ENCODE measurements at places on chromosomes 2 and 18.

GRCh38 chr2:127961729-127962128 lies 66.1 kb downstream of the SAP130 start:
- DNase-seq, result no peak

DNA sequence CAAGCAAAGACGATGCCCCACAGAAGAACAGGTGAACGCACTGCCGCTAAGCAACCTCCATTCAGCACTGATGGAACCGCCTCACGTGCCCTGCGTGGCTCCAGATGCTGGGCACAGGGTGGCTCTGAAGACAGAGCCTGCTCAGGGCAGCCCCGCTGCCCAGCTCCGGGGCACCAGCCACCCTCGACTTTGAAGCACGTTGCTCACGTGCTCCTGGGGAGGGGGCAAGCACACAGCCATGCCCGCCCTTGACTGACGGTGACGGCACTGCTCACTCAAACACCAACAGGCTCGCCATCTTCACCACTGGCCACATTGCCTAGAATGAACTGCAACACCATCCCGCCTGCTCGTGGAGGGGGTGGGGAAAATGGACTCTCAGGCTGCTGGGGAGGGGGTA lies 251.3 kb downstream of the HDAC4 start:
- no peak for DNase-seq

- DNase-seq, result no peak
These were observed 1.8 kb downstream of the SLC4A3 start for GRCh38 chr2:219628986-219629901.

GRCh38 chr2:12071318-12071717 lies 324.9 kb downstream of the LPIN1 start:
- no peak for DNase-seq

GRCh38 chr2:122255924-122256323 lies 500.5 kb downstream of the TSN start:
- DNase-seq, result peak; percentile 86

- no peak for DNase-seq
These were observed 652.6 kb downstream of the BCL11A start for GRCh38 chr2:59900728-59901452.

DNA sequence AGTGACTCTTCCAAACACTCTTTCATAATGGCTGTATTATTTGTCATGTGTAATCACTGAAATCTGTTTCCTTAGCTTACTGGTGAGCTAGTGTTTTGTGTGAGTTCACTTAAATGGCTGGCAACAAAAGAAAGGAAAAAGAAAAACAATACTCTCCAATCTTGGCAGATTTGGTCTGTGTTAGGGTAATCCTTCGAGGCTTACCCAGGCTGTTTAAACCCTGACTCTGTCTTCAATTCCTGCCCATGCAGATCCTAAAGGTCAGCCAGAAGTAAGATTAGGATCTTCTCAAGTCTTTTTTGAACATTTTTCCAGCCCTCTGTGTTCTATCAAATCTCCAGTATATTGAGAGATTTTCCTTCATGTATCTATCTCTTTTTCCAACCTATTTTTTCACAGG lies 85.3 kb downstream of the CCDC178 start:
- no peak for DNase-seq

DNA sequence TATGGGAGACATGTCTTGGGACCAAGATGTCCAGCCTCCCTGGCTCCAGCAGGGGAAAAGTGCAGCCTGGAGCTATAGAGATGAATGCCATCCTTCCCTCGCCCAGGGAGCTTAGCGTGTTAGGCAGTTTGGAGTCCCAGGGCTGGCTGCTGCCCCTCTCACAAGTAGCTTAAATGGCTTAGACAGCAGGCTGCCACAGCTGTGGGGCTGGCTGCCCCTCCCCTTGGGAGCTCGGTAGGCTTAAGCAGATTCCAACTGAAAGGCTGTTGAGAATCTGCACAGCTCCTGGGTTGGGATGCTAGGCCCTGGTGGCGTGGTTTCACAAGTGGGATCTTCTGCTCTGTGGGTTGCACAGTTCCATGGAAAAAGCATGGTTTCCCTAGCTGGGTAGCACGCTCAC lies 940.5 kb upstream of the DDX18 start:
- DNase-seq, result no peak

All from RPMI7951 (cell line).